ENCODE measurements at places on chromosomes 3 and 15. TPM values are rescaled to one million over a fixed set of nuclear protein-coding genes. Genes with fewer than 3 reads are reported as not detected.

DNA sequence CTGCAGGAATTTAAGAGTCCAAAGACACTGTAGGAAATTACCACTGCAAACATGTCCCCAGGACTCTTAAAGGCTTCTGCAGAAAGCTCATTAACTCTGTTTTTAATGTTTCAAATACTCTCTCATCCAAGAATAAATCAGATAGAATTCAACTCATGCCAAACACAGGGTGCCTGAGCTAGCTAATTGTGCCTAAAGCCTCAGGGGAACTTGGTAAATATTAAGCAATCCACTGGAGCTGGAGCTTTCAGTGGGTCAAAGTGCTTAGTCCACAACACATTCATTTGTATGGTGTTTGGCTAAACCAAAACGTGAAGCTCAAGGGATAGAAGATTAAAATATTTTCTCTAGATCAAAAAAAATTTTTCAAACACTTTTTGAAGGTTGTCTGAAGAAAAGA lies 131.4 kb downstream of the THRB start:
- no peak overlapping the region for H3K27ac ChIP-seq
- no peaks in the 10 kb centered on the region for H3K36me3 ChIP-seq
- no peaks in the 10 kb centered on the region for H3K27me3 ChIP-seq
- no peaks in the 10 kb centered on the region for H3K4me1 ChIP-seq
- DNase-seq: no peak

DNA sequence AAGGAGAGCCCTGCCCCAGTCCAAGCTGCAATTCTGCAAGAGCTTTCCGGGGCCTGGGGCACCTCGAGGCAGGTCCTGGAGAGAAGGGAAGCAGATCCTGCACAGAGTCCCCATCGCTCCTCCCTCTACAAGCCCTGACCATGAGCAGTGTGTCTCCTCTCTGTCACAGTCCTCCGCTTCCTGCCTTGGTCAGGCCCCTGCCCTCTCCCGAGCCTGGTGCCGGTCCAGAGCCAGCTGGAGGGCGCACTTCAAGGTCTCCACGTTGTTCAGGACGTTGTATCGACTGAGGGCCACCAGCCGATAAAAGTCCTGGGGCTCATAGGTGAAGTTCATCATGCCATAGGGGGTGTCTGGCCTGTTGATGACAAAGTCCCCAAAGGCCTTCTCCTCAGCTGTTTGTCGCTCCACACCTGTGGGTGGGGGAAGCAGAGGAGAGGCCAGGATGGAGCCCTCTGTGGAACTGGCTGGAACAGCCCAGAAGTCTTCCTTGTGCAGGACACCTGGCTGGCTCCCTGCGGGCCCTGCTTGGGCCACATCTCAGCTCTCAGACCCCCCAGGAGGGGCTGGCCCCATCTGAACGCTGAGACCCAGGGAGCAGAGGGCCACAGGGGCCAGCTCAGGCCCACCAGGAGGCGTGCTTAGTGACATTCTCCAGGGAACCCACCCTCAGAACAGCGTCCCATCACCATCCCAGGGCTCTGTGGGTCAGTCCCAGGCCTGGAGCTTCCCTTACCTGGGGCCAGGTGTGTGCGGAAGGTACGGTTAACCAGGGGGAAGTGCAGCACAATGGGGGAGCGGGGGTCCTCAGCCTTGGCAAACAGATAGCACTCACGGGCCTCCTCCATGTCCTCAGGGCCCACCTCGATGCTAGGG lies 14.4 kb downstream of the PLA2G4F start:
- peaks cover 18% of the 10 kb centered on the region for H3K27me3 ChIP-seq
- no peak for DNase-seq

ADAMTS9 gene
- 1.8 TPM for total RNA-seq

- H3K27ac ChIP-seq: peak overlapping the region; percentile 69
- H3K4me3 ChIP-seq: no peak overlapping the region
- peaks cover 74% of the 10 kb centered on the region for H3K4me1 ChIP-seq
- H3K27me3 ChIP-seq: no peaks in the 10 kb centered on the region
Measured at GRCh38 chr15:68638953-68639515, 60.2 kb downstream of the CORO2B start.

- no peaks in the 10 kb centered on the region for H3K36me3 ChIP-seq
- H3K4me3 ChIP-seq: no peak overlapping the region
Measured at GRCh38 chr15:91689377-91689776, 164.1 kb upstream of the SLCO3A1 start.

Measured in fibroblast of lung (primary cell).